ENCODE measurements at places on chromosomes 6 and 20. TPM values are rescaled to one million over a fixed set of nuclear protein-coding genes. Genes with fewer than 3 reads are reported as not detected.
A peak's percentile ranks its signal among the peaks of the same experiment; 100 is the strongest.

Gene XKR7
- polyA plus RNA-seq, result 1.2 TPM

Gene RRAGD
- 6.2 TPM for polyA plus RNA-seq

Gene SLA2
- 0.19 TPM for polyA plus RNA-seq

Gene GFOD1
- 2.2 TPM for polyA plus RNA-seq

Gene FAM83D
- polyA plus RNA-seq, result 0.12 TPM

Gene TGM3
- polyA plus RNA-seq, result 0.40 TPM

- no peak for DNase-seq
Measured at GRCh38 chr6:146265056-146265455, 236.2 kb downstream of the GRM1 start.

DNA sequence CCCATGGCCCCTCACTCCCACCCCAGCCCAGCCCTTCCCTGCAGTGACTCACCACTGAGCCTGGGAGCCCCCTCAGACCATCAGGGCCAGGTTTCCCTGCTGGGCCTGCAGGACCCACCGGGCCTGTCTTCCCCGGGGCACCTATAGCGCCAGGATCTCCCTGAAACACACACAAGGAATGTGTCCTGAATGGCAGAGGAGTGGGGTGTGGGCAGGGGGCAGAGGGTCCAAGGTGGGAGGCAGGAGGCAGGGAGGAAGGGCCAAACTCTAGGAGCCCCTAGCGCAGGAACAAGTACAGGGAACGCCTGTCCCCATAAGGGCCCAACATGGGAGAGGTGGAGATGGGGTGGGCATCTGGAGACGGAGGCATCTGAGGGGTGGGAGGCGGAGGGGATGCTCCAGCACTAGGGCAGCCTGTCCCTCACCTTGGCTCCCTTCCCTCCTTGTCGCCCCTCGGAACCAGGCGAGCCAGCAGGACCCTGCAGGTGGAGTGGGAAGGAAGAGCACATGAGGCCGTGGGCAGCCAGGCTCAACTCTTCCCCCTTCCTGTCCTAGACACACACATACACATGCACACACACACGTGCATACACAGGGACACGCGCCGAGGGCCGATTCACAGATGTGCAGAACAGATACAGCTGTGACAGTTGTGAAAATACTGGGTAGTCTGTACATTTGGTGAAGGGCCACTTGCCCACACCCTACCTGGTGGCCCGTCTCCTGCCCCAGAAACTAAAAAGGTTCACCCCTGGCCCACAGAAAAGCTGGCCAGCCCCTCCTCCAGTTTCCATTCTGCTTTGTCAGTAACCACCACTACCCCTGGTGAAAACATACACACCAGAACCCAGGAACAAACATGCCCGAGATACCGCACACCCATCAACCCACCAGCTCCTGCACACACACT is 24.6 kb downstream of the COL11A2 start:
- DNase-seq, result no peak

- DNase-seq, result no peak
Measured at GRCh38 chr20:52768694-52769093, 203.5 kb upstream of the TSHZ2 start.

DNA sequence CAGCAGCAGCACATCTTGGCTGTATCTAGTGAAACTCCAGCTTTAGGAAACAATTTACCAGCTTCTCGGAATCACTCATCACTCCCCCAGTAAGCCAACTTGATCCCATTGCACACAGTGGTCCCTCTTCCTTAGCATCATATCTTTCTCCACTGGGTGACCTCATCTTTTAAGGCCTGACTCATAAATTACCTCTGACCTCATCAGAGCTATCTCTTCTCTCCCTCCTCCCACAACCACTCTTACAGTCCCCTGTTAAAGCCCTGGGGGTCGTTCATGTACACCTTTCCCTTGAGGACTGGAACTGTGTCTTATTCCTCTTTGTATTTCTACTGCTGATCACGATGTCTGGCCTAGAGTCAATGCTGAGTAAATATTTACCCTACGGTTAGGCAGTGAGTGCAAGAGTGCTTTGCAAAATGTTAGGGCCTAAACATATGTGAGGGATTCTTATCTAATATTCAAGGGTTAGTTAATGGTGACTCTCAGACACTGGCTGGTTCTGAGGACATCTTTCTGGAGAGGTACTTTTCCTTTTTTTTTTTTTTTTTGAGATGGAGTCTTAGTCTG is 187.2 kb downstream of the LRFN2 start:
- DNase-seq, result peak; percentile 19

DNA sequence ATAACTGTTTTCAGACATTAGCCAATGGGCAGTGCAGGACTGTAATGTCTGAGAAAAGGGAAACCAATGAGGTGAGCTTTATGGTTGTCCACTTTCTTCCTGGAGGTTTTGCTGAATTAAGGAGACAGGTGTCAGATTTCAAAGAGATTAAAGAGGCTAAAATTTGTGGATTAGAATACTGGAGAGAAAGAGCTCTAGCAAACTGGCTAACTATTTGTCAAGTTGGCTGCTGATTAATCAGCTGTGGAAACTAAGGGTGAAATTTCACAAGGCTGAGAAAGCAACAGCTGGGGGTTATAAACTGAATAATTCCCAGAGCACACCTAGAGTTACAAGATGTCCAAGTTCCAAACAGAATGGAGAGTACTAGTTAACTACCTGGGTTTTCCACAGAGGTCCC is 198.9 kb downstream of the TBC1D32 start:
- no peak for DNase-seq

DNA sequence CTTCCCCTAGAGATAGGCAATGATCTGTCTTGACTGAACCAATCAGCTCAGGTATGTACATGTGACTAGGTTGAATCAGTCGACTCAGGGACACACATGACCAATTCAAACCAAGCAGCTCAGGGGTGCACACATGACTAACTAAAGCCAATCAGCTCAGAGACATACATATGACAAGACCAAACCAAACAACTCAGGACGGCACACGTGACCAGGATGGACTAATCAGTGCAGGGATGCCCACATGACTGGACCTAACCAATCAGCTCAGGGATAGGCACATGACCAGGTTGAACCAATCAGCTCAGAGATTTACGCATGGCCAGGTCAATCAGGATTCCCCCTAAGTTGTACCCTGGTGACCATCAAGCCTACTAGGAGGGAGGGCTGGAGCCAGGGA is 310.3 kb downstream of the CDH26 start:
- no peak for DNase-seq

DNA sequence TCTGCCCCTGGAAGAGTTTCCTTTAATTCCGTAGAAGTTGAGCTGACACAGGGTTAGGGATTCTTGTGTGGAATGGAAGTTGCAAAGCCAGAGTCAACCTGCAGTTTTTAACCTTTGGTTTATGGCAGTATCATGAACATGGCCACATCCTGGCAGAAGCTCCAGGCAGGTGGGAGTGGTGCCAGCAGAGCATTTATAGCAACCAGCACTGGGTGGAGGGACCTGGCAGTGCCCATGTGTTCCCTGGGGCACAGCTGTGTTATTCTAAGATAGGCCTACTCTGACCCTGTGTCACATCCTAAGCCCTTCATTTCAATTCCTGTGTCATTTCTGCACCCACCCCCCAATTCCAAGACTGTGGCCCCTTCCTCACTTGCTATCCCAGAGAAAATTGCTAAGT is 26.1 kb upstream of the ZNF831 start:
- DNase-seq, result no peak

DNA sequence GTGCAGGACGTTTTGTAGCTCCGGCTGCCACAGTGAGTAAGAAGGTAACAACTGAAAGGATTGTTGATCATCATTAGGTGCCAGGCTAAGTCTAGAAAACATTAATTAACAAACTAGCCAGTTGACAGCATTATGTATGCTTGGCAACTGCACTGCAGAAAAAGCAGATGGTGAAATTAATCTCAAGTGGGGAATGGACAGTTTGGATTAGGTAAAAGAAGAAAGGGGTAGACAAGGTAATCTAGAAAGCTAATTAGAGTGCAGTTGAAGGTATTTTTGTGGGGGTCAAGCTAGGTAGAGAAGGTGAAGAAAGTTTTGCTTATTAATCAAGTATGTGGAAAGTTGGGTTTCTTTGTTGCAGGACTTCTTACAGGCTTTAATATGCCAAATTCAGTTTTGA is 69.7 kb upstream of the HINT3 start:
- no peak for DNase-seq

DNA sequence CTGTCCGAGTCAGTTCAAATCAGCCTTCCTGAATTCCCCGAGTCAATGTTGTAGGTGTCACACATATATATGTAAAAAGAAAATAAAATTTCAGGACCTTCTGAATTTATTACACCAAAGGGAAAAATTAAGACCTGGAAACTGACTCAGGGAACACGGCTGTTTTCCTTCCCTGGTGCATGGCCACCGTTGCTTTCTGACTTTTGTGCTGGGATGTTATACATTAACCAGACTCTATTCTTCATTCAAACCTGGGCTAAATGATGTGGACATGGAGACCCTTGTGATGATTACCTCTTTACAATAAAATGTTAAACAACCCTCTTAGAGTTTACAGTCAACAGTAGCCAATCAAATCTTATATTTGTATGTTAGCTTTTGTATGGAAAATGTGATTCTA is 51.4 kb upstream of the PLEKHG1 start:
- DNase-seq, result no peak

DNA sequence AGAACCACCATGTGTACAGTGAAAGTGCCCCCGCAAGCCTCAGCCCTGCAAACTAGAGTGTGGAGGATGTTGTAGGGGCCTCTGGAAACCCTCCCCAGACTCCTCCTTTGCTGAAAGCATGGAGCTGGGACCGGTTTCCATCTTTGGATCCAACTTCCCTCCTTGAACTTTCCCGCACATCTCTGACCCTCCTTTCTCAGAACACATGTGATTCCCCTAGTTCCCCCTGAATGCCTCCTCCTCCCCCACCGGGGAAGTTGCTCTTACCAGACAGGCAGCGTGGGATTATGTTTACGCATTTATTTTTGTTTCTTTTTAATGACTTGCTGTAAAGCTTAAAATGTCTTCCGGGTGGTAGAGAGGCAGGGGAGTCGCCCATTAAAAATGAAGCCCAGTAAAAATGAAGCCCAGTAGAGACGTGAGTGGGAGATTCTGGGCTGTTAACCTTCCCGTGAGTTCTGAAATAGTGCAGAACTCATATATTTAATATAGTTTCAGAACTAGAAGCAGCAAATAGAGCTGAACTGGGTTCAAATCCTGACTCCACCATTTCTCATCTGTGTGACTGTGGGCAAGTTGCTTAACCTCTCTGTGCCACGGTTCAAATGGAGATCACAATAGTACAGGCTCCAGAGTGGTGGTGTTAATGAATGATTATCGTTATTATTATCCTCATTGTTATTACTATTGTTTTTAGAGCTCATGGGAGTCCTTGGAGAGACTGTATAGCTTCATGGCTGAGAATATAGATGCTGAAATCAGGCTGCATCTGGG is 8.0 kb upstream of the PTPN1 start:
- no peak for DNase-seq

GRCh38 chr6:127301199-127301700 is 34.6 kb downstream of the RNF146 start:
- no peak for DNase-seq

DNA sequence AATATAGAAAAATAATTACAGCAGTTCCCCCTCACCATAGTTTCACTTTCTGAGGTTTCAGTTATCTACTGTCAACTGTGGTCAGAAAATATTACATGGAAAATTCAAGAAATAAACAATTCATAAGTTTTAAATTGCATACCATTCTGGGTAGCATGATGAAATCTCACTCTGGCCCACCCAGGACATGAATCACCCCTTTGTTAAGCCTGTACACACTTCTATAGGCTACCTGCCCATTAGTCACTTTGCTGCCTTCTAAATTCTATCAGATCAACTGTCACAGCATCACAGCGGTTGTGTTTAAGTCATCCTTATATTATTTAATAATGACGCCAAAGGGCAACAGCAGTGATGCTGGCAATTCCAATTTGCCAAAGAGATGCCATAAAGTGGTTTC is 140.3 kb upstream of the RUNX2 start:
- DNase-seq, result no peak

DNA sequence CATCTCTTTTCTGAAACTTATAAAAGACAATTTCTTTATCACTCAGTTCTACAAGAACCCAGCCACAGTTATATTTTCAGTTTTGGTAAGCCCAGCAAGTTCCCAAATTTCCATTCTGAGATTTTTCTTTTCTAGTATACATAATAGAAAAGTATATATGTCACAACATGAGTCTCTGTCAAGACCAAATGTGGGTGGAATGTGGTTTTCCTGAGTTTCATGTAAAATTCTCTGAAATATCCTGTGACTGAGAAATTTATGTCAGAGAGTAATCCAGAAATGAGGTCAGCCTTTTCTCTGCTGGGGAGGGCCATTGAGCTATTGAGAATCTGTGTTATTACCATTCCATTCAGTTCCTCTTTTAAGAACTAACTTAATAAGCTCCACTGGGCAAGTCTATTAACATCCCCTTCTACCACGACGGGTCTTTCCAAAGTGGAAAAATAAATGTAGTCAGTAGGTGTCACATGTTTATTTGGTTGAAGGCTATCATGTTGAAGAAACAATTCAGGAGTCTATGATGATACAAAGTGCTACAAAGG is 100.7 kb upstream of the HMGN3 start:
- no peak for DNase-seq

GRCh38 chr20:6663104-6663503 is 104.4 kb upstream of the BMP2 start:
- DNase-seq, result no peak
